ENCODE measurements at places on chromosomes 3 and 15.

- no peak for DNase-seq
Measured at GRCh38 chr3:141710121-141710520, 28.0 kb upstream of the RNF7 start.

DNA sequence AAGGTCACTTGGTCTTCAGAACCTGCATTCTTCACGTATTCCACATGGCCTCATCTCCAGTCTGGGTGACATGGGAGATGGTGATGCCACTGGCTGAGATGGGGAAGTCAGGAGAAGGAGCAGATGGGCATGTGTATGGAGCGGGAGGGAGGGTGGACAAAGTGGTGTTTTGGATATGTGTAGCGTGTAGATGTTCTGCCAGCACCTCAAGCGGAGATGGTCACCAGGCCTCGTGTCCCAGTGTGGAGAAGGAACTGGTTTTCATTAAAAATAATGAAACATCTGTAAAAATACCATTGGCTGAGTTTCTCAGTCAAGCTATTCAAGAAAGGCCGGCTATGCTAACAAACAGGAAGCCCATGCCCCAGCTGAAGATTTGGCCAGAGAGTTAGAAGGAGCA is 26.2 kb downstream of the LARP6 start:
- DNase-seq: no peak

DNA sequence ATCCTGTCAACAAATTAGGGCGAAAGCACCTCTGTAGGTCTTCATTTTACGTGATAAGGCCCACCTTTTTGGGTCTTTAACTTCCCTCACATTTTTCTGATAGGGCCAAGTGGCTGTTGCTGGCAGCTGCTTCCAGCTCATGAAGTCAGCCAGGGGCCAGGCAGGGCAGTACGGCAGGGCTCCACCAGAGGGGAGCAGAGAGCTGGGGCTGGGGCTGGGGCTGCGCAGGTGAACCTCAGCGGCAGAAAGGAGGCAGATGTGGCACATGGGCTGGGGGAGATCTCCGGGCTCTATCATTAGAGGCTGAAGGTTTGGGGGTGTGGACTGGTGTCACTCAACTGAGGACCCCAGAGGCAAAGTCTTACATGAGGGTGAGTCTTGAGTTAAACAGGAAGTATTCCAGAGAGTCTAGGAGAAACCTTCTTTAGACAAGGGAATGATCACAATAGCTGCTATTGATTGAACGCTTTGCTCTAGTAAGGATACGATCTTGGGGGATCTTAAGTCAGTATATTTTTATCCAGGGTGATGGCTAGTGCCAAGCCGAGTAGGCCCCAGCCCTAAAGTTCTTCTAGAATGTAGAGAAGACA is 62.8 kb upstream of the MEX3B start:
- DNase-seq: peak; percentile 72

DNA sequence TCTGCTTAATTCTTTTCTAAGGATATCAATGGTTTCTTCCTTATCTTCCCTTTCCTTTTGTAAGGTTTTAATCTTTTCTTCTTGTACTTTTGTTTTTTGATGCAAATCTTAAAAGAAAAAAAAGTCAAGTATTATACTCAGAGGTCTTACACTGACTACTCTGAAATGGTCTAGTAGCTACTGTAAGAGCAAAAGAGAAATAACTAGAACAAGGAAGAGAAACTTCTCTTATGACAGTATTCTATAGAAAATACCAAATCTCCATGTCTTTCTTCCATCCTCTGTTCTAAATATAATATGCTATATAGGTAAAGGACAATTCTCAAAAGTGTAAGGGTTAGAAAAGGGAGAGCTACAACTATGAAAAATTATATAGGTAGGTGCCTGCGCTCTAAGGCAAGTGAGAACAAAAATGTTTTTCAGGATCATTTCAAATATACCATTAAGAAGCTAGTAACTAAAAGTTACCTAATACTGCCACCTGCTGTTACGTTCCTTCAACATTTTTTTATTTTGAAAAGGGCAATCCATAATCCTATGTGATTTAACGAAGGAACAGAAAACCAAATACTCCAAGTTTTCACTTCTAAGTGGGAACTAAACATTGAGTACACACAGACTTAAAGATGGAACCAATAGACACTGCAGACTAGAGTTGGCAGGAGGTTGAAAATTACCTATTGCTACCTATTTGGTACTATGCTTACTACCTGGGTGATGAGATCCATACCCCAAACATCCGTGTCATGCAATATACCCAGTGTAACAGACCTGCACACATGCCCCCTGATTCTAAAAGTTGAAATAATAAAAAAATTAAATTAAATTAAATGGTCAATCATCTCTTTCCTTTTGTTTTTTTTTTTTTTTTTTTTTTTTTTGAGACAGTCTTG is 36.7 kb downstream of the CIP2A start:
- DNase-seq: peak; percentile 27

GRCh38 chr3:53236112-53236841 is 19.5 kb downstream of the TKT start:
- DNase-seq: peak; percentile 45

DNA sequence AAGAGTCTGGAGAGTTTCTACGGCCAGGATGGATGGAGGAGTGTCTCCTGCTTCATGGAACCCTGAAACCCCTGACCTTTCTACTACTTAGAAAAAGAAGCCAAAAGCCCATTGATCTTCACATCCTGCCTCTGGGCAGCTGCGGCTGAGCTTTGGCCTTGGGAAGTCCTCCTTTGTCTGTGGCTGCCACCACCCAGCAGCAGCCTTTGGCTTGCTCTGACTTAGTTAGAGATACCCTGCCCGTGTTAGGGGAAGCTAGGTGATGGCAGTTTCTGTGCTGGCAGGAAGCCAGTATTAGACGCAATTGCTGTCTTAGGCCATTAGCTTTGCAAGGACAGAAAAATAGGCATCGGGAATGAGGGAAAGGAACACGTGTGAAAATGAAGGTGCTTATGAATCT is 18.8 kb downstream of the APH1B start:
- DNase-seq: no peak

DNA sequence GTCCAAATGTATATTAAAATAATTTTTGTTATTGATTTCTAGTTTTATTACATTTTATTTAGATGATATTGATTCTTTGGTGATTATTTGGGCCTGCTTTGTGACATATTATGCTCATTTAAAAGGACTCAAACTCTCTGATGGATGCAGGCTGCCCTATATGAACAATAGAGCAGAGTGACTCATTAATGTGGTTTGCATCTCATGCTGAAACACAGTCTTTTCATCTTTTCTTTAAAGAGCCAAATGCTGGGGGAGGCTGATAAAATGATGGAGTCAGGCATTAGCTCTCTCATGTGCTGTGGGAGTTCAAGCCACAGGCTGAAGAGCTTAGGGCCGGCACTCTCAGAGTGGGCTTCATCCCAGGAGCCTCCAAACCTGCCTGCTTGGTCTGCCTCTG is 7.2 kb downstream of the PLA1A start:
- peak; percentile 36 for DNase-seq

GRCh38 chr3:165491487-165491886 is 295.3 kb upstream of the SLITRK3 start:
- DNase-seq: no peak

- no peak for DNase-seq
Measured at GRCh38 chr3:50264383-50264963, 4.5 kb upstream of the SEMA3B start.

DNA sequence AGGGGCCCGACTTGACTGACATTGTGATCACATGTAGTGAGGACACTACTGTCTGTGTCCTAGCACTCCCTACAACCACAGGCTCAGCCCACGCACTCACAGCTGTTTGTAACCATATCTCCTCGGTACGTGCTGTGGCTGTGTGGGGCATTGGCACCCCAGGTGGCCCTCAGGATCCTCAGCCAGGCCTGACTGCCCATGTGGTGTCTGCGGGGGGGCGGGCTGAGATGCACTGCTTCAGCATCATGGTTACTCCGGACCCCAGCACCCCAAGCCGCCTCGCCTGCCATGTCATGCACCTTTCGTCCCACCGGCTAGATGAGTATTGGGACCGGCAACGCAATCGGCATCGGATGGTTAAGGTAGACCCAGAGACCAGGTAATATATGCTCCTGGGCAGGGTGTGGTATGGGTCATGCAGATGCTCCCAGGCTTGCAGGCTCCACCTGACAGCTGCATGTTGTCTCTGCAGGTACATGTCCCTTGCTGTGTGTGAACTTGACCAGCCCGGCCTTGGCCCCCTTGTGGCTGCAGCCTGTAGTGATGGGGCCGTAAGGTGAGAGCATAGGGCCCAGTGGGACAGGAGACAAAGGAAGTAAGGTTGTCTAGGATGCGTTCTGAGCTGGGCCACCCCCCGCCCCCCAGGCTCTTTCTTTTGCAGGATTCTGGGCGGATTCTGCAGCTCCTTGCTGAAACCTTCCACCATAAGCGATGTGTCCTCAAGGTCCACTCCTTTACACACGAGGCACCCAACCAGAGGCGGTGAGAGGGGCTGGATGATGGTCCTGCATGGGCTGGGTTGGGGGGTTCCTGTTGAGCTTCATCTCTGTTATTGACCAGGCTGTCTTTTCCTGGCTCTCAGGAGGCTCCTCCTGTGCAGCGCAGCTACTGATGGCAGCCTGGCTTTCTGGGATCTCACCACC is 4.4 kb downstream of the DALRD3 start:
- DNase-seq: peak; percentile 56
